ENCODE measurements at places on chromosomes 6 and 20. TPM values are rescaled to one million over a fixed set of nuclear protein-coding genes. Genes with fewer than 3 reads are reported as not detected.

The PHACTR3 gene
- 4.3 TPM for total RNA-seq

The LHFPL5 gene
- total RNA-seq: not detected

The BICRAL gene
- total RNA-seq: 12.0 TPM

The SLC17A1 gene
- not detected for total RNA-seq

The PTPRT gene
- 0.08 TPM for total RNA-seq

The HLA-DRB1 gene
- 26.4 TPM for total RNA-seq

The ECT2L gene
- total RNA-seq: 1.6 TPM

The SYNGAP1 gene
- 6.5 TPM for total RNA-seq

All from left ventricle myocardium inferior (tissue), 1 donor.